ENCODE measurements at places on chromosomes 7 and 10. TPM values are rescaled to one million over a fixed set of nuclear protein-coding genes. Genes with fewer than 3 reads are reported as not detected.

Gene FAM237B
- total RNA-seq, result not detected

Gene POLR1F
- 13.1 TPM for total RNA-seq

Gene ZNF786
- total RNA-seq, result 6.9 TPM

Gene ZNF503
- 6.6 TPM for total RNA-seq

Gene SUPV3L1
- total RNA-seq, result 32.1 TPM

Gene HMX2
- total RNA-seq, result 0.23 TPM

Gene PRLHR
- not detected for total RNA-seq

Gene ZNF277
- total RNA-seq, result 12.6 TPM

Gene PNLIPRP1
- total RNA-seq, result not detected

Gene TEX36
- not detected for total RNA-seq
